ENCODE measurements at places on chromosomes 11 and 22.
A peak's percentile ranks its signal among the peaks of the same experiment; 100 is the strongest.

DNA sequence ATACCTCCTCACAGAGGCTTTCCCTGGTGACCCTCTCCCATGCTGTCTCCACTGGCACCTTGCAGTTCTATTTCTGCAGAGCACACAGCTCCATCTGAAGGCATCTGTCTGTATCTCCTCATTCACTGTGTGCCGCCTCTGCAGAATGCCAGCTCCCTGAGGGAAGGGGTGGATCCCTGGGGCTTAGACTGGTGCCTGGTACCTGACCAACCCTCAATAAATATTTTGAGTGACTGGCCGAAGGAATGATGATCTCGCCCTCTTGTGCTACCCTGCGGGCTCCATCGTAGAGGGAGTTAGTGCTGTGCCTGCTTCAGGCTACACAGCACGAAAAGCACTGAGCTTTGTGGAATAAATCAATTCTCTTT lies 1.6 kb downstream of the CBX7 start:
- no peak for DNase-seq

DNA sequence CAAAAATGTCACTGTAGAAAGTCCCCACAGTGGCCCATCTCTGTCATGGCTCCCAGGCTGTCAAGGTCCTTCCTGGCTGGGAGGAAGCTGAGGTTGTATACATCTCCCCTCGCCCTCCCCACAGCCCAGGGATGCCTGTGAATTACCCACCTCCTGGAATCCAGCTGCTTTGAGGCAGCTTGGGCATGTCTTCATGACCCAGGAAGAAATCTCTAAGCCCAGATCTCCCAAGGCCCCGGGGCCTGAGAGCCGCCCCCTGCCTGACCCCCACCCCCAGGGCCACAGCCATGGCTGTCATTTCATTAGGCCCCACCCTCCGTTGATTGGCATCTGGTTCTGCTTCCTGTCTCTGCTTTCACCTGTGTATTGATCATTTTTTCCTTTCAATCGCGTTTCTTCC lies 207.5 kb downstream of the TBC1D22A start:
- DNase-seq, result no peak

DNA sequence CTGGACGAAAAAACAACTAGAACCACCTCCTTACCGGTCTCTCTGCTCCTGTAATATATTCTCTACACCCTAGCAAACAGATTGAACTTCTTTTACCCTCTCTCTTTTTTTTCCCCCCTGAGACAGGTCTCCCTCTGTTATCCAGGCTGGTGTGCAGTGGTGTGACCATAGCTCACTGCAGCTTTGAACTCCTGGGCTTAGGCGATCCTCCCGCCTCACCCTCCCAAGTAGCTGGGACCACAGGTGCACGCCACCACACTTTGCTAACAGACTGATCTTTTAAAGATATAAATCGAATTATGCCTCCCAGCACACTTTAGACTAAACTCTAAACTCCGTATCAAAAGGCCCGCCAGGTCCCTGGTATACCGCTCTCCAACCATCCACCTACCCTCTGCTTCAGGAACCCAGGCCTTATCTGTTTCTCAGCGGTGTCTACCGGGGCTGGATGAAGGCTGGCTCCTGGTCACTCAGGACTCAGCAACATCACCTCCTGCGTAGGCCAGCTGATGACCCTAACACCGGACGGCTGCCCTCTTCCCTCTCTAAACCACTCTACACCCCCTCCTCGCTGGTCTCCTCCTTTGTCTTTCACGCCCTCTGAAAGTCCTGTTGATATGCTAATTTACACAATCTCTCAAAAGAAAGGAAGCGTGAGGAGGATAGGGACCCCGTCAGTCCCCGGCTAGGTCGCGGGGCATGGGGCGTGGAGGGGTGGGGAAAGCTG lies 745 bp downstream of the C22orf39 start:
- DNase-seq, result no peak

- DNase-seq, result no peak
These were observed 142.4 kb downstream of the KIF18A start for GRCh38 chr11:27965559-27965958.

GRCh38 chr11:130076778-130077481 lies 7.2 kb downstream of the APLP2 start:
- no peak for DNase-seq

DNA sequence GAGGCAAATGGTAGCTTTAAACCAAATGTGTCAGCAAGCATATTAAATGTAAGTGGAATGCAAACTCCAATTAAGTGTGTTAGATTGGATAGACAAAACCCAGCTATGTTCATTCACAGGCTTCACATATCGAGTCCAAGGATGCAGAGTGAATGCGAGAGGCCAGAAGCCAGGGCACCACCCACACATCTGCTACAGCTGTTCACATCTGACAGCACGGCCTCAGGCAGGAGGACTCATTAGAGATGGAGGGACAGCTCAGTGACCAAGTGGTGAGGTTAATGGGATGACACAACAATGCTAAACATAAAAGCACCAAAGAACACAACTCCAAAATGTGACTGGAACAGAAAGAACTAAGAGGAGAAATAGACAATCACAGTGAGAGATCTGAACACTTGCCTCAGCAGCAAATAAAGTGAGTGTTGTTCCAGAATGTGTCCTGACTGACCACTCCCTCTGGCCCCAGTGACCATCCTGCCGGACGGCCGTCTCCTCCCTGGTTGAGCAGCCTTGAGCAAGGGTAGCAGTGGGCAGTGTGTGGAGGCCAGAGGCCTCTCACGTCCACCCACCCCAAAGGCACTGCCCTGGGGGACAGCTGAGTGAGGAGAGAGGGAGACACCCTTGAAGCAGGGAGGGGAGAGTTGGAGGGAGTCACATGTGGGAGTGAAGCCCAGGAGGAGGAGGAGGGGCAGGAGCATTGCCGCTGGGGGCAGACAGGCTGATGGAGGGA lies 23.8 kb downstream of the ALG12 start:
- DNase-seq, result no peak

GRCh38 chr22:40312050-40312449 lies 34.2 kb upstream of the ADSL start:
- no peak for DNase-seq

- DNase-seq, result peak; percentile 59
These were observed 14.1 kb downstream of the CAPRIN1 start for GRCh38 chr11:34065505-34066203.

DNA sequence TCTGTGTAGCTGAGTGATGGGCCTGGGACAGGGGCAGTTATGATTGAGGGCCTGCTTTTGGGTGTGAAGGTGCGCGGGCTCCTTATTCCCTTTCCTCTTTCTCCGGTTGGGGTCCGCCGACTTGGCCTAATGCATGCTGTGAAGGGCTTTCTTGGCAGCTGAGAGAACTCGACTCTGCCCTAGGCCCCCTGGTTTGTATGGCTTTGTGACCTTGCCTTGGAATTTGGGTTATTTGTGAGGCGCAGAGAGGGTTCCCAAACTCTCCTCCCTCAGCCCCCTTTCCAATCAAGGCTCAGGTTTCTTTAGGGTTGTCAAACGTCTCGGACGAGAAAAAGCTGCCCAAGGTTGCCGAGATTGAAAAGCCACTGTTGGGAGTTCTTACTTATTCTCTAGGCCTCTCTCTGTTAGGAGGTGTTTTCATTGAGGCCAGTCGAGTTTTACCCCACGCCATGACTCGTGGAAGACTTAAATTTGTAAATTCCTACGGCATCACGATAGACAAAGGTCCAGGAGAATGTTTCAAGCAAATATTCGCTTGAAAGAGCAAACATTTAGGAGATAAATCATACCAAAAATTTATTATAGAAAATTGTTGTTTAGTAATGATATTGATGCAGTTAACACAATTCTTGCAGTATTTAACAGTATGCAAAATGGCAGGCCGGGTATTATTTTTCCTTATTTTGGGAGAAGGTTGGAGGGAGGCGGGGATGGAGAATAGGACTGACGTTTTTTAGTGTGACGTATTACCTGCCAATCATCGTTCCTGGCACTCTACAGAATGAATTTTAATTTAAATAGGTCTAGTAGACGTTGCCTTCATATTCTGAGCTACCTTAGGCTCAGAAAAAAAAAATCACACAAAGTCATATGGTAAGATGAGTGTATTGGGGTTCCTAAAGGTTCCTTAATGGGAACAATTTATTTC lies 689 bp downstream of the PDHX start:
- DNase-seq, result peak; percentile 30

- DNase-seq, result peak; percentile 79
These were observed 5.3 kb downstream of the YAP1 start for GRCh38 chr11:102115557-102115956.

- peak; percentile 66 for DNase-seq
These were observed 39.4 kb upstream of the CFAP300 start for GRCh38 chr11:102007567-102008437.

- peak; percentile 86 for DNase-seq
These were observed at the start of gene RAB38 for GRCh38 chr11:88174709-88175568. RAB38 (minus strand) TSS chr11:88175443; CDS start chr11:88175384, 59 bp downstream.

- DNase-seq, result peak; percentile 79
These were observed 37.6 kb downstream of the ATXN10 start for GRCh38 chr22:45709060-45709739.

GRCh38 chr22:33028234-33028633 lies 29.9 kb downstream of the SYN3 start:
- DNase-seq, result no peak

GRCh38 chr11:61972672-61973475 lies 5.4 kb upstream of the FTH1 start:
- DNase-seq, result peak; percentile 91

DNA sequence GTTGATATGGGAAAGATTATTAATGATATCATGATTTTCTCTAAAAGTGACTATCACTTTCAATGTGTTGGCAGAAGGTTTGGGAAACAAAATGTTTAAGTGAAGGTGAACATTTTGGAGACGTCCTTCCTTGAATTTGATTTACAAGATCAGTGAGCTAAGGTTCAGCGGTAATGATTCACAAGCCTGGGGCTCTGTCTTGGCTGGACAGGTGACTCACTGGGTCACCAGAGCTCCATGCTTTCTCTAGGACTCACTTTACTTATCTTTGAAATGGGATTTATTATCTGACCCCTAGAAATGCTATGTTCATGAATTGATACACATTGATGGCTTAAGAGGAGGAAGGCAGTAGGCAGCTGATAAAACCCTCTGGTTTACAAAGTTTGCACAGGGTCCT lies 437.5 kb downstream of the NTM start:
- no peak for DNase-seq

GRCh38 chr11:27977031-27977430 lies 130.9 kb downstream of the KIF18A start:
- peak; percentile 17 for DNase-seq

GRCh38 chr22:17647991-17648390 lies 9.4 kb downstream of the BCL2L13 start:
- no peak for DNase-seq

DNA sequence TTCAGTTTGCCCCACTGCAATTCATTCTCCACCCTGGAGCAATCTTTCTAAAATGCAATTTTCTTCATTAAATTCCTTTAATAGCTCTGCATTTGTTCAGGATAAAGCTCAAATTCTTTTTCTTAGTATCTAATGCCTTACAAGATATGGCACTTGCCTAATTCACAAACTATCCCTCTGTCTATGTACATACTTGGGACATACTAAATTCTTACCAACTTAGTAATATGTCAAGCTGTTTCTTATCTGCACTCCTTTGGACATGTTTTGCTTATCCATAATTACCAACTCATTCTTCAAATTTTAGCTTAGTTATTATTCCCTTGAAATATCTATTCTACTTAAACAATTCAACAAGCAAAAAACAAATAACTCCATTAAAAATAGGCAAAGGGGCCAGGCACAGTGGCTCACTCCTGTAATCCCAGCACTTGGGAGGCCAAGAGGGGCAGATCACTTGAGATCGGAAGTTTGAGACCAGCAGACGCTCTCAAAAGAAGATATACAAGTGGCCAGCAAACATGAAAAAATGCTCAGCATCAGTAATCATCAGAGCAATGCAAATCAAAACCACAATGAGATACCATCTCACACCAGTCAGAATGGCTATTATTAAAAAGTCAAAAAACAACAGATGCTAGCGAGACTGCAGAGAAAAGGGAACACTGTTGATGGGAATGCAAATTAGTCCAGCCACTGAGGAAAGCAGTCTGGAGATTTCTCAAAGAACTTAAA lies 96.9 kb downstream of the FAM76B start:
- DNase-seq, result peak; percentile 55

DNA sequence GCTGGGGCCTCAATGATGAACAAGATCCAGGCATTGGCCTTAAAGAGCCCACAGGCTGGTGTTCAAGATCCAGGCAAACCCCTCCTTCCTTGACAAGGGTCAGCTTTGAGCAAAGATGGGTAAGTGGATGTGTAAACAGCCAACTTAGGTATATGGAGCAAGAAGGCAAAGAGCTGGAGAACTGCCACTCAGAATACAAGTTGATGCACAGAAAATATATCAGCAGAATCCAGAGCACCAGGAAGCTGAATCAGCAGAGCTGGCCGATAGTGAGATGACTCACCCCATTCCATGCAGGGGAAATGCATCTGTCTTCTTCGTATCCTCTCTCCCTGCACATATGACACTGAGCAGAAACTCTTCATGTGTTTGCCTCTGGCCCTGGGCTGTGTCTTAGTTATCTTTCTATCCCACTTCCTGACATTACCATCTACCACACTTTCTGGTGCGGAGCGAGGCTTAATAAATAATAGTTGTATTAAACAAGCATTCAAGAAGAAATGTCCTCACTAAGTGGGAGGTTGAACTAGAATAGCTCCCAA lies 57.8 kb downstream of the ENDOD1 start:
- DNase-seq, result peak; percentile 93

- DNase-seq, result no peak
These were observed 782.8 kb downstream of the CNTN5 start for GRCh38 chr11:99803501-99803900.

GRCh38 chr11:117705866-117706265 lies 91.2 kb downstream of the DSCAML1 start:
- DNase-seq, result no peak

- no peak for DNase-seq
These were observed 308.5 kb downstream of the ST3GAL4 start for GRCh38 chr11:126663749-126664592.

GRCh38 chr11:20337526-20338154 lies 25.9 kb upstream of the HTATIP2 start:
- DNase-seq, result peak; percentile 11

GRCh38 chr11:130886704-130887103 lies 29.6 kb downstream of the SNX19 start:
- DNase-seq, result peak; percentile 20

DNA sequence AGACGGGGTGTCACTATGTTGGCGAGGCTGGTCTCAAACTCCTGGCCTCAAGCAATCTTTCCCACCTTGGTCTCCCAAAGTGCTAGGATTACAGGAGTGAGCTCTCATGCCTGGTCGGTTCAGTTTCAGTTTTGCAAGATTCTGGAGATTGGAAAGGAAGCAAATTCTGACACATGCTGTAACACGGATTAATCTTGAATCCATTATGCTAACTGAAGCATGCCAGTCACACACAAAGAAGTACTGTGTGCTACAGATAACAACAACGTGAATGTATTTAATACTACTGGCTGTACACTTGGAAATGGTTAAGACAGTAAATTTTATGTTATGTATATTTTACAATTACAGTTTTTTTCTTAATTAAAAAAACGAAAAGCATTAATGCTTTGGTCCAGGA lies 107.6 kb downstream of the MED15 start:
- DNase-seq, result no peak

- DNase-seq, result no peak
These were observed 294.3 kb downstream of the LARGE1 start for GRCh38 chr22:33625959-33626358.

DNA sequence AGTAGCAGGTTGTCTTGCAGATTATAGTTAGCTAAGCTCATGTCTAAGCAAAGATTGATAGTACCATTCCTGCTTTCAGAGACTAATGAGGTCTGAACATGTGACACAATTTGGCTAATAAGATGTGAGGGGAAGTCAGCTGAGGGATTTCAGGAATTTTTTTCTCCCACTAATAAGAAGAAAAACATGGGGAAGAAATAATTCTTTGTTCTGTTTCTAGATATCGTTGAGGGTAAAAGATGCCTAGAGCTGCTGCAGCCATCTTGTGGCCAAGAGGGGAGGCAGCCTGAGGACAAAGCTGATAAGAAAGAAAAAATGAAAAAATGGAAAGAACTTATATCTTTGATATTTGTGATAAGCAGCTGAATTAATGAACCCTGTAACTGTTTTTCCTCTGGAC lies 1334.4 kb downstream of the LRRC4C start:
- DNase-seq, result no peak
